ENCODE measurements at places on chromosomes 4 and X. TPM values are rescaled to one million over a fixed set of nuclear protein-coding genes. Genes with fewer than 3 reads are reported as not detected.

DOK7 gene
- total RNA-seq: 0.30 TPM

MAGED4 gene
- 11.6 TPM for total RNA-seq

CFAP299 gene
- total RNA-seq: not detected

ARMCX4 gene
- 0.57 TPM for total RNA-seq

Measured in A549 treated with GW870086 at 1 μM for 4 hours (cell line).